ENCODE measurements at places on chromosomes 1 and 21.

- no peak for DNase-seq
Measured at GRCh38 chr1:12593621-12594066, 24.4 kb downstream of the DHRS3 start.

GRCh38 chr1:2086446-2087078, 36.4 kb downstream of the PRKCZ start:
- no peak for DNase-seq

DNA sequence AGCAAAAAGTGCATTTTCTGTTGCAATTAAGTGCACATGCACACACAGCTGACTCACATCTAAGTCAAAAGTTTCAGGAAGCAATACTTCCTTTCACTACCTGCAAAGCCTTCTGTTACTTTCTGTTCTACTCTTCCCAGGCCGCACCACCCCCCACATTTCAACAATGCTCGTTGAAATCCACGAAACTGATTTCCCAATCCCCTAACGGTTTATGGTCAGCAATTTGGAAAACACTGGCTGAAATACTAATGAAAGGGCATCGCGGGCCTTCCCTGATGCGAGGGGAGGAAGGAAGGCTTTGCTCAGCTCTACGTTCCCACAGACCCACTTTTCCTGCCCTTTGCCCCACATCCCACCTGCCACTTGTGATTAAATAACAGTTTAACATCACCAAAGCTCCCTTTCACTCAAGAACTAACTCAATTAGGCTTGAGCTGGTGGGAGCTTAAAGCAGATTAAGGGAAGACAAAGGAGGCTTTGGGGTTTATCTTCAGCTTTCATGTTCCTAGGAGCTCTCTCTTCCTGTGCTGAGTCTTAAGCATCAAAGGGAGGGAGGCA, 243.2 kb upstream of the RAB4A start:
- DNase-seq: peak; percentile 6

GRCh38 chr1:101907264-101907663, 89.5 kb downstream of the OLFM3 start:
- DNase-seq: no peak

GRCh38 chr1:240134596-240134995, 42.9 kb downstream of the FMN2 start:
- no peak for DNase-seq

DNA sequence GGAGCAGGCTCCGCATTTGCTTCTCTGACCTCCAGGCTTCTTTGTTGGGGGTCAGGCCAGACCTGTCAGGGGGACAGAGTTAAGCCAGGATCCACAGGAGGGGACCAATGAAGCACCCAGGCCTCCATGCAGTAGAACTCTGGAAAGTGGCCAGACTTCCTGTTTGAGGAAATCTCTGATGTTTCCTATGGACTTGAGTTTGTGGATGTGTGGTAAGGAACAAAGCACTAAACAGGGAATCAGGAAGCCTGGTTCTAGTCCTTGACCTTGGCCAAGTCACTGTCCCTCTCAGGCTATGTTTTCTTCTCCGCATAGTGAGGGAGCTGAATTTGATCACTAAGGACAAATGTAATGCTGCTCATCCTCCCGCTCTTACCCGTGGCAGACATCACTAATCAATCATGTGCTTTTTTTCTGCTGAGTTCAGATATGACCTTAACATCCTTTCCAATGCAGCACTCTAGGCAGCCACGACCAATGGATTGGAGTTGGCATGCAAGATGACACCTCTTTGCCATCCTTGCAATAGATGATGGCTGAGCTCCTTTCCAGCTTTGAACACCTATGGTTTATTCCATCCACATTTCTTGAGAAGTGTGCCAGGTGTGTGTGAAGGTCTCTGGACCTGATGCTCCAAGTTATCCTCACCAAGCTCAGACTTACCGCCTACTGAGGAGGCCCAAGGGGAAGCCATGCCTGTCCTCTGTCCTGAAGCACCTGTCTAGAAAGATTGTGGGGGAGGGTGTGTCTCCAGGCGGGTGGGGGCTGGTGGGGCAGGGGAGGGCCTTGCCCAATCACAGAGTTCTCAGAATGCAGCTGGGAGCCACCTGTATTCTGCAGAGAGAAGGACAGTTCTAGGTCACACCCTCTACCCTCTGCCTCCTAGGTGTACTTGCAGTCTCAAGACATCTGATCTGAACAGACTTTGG, 9.9 kb downstream of the SH2D2A start:
- DNase-seq: no peak

DNA sequence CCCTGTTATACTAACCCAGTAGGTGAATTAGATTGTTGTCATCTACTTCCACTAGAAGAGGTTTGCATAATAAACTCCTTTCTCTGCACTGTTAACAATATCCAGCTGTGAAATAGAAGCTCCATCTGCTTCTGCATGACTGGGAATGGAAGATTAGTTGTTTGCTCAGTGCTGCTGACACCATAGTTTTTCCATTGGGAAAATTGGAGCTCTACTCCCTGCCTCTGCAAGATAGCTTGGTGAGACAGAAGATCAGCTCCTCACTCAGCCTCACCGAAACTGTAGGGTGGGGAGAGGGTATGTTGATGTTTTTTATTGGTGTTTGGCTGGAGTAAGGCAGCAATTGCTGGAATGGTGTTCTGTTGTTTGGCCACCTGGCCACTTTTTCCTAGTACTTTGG, 331.6 kb upstream of the ADAMTS5 start:
- no peak for DNase-seq

GRCh38 chr1:25550683-25551310, 7.4 kb downstream of the LDLRAP1 start:
- no peak for DNase-seq

- no peak for DNase-seq
Measured at GRCh38 chr21:45154511-45155508, 80.4 kb downstream of the ADARB1 start.

DNA sequence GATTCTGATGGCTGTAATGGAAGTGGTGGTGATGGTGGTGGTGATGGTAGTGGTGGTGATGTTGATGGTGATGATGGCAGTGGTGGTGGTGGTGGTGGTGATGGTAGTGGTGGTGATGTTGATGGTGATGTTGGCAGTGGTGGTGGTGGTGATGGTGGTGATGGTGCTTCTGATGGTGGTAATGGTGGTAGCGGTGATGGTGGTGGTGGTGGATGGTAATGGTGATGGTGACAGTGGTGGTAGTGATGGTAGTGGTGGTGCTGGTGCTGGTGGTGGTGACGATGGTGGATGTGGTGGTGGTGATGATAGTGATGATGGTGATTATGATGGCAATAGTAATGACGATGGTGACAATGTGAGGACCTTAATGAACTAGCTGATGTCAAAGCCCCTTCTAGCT, 35.6 kb upstream of the LRRC3 start:
- no peak for DNase-seq

DNA sequence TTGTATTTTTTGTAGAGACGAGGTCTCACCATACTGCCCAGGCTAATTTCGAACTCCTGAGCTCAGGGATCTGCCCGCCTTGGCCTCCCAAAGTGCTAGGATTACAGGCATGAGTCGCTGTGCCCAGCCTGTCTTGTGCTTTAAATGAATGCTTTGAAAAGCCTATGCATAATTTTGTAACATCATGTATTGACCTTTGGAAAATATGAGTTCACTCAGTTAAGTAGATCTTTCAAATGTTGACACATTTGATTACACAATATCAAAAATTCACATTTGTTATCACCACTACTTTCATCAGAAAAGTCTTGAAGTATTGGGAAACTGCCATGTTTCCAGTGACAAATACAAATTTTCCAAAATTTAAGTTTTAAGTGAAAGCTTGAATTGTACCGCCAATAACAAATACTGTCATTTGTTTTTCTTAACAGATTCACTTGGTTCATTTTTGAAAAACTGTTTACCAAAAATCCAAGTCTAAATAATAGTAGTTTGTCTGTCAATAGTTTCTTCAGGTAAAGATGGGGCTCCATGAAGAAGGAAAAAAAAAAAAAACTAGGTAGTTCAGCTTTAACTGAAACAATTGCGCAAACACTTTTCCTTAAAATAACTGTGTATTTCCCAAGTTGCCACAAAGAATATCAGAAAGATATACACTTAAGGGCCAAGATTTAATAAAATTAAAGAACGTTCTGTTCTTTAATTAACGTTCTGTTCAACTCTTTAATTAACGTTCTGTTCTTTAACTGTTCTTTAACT, 233.2 kb upstream of the NR5A2 start:
- no peak for DNase-seq

DNA sequence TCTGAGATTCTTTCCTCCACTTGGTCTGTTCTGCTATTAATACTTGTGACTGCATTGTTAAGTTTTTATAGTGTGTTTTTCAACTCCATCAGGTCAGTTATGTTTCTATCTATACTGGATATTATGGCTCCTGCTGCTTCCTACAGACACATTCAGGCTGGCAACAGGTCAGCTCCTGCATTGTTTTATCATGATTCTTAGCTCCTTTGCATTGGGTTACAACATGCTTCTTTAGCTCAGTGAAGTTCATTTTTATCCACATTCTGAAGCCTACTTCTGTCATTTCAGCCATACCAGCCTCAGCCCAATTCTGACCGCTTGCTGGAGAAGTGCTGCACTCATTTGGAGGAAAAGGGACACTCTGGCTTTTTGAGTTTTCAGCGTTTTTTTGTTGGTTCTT, 37.3 kb upstream of the F3 start:
- DNase-seq: no peak

DNA sequence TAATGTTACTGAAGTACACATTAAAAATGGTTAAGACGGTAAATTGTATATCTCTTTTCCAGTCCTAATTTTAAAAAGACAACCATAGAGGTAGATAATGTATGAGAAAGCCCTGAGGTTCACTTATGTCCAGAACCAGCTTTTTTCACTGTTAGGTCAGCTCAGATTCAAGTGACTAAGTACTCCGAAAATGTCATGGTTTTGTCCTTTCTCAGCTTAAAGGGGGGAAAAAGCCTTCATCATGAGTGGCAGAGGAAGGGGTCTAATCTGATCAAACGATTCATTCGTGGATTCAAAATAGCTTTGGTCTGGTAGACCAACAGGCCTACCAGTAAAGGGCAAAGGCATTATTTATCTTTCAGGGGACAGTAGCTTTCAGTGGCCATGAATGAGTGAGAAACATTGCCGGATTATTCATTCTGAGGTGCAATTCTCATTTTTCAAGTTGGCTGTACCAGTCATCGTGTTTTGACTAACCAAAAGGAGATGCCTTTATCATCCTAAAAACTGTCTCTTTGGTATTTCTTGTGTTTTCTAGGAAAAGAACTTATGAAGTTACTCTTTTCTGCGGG, 208.4 kb downstream of the HHIPL2 start:
- DNase-seq: no peak

DNA sequence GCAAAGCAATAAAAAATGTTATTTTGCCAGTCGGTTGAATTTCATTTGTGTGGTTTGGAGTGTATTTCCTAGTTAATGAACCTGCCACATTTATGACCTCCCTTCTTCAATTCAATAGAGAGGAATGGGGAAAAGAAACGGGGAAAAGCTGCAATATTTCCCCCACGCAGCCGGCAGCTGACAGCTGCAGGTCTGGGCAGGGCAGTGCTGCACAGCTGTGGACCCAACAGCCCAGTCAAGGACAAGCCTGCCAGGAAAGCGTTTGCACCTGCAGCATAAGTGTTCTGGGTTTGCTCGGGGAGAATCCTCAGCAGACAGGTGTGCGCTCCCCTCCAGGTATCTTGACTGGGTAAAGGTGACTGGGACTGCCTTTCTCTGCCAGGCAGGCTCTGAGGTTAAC, 53.4 kb downstream of the FBXO2 start:
- DNase-seq: no peak

DNA sequence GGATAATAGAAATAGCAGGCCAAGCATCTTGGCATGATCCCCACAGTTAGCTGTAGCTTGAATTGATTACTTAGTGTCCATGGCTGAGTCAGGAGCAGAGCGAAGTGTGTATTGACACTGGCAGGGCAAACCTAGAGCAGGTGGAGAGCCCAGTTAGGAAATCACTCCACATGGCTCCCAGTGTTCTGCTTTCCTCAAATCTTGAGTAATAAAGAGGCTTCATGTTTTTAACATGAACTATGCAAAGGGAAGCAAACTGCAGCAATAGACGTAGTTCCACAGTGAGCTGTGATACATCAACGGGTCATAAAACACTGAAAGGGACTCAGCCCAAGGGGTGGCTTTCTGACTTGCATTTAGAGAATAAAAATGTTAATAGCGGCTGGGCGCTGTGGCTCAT, 28.9 kb downstream of the RHEX start:
- DNase-seq: no peak

DNA sequence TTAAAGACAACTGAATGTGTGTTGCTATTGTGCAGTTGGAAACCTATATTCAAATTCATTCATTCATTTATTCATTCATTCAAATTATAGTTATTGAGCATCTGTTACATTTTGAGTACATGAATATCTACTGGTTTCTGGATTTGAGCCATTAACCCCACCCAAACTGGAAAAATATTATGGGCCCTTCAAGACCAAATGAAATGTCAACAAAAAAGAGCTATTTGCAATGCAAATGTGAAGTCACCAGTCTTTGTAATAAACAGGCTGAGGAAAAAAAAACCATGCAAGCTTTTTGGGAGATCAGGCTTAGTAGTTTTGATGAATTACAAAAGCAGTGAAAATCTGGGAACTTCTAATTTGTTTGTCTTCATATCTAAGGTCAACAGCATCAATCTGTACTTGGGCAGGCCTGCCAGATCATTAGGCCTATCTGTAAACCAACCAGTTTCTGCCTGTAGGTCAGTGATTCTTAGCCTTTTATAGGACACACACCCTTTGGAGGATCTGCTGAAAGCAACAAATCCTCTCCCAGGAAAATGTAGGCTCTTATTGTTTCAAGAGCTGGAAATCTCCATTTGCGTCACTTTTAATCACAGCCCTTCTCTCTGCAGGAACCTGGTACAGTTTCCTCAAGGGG, 134.7 kb downstream of the FAM78B start:
- no peak for DNase-seq

- no peak for DNase-seq
Measured at GRCh38 chr1:79059341-79059740, 52.8 kb upstream of the ADGRL4 start.

DNA sequence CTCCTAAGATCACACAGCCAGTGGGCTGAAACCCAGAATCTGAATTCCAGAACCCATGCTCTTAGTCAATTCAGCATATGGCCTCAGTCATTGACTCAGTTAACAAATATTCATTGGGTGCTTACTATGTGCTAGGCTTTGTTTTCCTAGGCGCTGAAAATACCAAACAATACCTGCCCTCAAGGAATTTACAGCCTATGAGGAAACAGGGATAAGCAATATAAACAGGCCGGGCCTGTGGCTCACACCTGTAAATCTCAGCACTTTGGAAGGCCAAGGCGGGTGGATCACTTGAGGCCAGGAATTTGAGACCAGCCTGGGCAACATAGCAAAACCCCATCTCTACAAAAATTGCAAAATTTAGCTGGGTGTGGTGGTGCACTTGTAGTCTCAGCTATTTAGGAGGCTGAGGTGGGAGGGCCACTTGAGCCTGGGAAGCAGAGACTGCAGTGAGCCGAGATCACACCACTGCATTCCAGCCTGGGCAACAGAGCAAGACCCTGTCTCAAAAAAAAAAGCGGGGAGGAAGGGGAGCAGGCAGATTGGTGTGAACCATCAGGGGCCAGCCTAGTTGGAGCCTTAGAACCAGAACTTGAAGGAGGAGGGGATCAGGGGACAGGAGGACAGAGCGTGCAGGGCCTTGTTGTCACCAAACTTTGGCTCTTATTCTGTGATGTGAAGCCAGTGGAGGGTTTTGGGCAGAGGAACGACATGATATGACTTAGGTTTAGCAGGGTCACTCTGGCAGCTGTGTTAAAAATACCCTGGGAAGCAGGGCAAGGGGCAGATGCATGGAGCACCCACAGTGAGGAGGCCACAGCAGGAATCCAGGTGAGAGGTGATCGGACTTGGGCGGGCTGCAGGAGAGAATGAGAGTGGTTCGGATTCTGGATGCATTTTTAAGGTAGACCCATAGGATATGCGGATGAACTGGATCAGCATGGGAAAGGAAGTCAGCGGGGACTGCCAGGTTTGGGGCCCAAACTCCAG, 5.8 kb downstream of the TINAGL1 start:
- DNase-seq: no peak

- DNase-seq: no peak
Measured at GRCh38 chr1:67802565-67802964, 30.7 kb downstream of the GNG12 start.
